Kidney glomerular epithelial cell (primary cell): ENCODE measurements at places on chromosomes 11 and 22.

- DNase-seq, result no peak
These were observed 1.8 kb downstream of the TTC38 start for GRCh38 chr22:46269564-46269963.

- no peak for DNase-seq
These were observed 163.1 kb upstream of the MPPED2 start for GRCh38 chr11:30749268-30749667.

DNA sequence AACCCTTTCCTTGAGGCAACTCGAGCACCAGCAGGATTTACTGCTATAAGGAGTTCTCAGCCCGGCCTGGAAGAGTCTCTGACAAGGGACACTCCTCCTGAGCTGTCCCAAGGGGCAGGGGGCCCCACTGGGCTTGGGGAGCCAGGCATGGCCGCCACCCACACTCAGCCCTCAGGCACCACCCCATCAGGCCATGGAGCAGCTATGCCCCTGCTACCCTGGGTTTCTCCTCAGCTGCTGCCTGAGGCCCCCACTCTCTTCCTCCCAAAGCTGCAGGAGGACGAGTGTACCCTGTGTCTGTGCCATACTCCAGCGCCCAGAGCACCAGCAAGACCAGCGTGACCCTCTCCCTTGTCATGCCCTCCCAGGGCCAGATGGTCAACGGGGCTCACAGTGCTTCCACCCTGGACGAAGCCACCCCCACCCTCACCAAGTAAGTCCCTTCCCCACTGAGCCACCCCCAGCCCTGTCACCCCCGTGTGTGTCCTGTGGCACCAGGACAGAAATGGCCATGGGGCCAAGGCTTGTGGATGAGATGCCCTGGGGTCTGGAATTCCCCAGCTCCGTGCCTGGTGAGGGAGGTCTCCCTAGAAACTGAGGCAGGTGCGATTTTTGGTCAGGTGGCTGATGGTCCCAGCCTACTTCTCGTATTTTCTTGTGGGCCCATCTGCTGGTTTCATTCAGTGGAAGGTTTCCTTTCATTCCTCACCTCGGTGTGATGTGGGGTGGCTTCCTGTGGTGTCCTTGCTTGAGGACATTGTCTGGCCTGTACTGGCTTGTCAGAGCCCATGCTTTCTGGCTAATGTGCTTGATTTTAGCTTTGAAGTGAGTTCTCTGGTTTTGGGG, 28.4 kb downstream of the TAB1 start:
- no peak for DNase-seq

DNA sequence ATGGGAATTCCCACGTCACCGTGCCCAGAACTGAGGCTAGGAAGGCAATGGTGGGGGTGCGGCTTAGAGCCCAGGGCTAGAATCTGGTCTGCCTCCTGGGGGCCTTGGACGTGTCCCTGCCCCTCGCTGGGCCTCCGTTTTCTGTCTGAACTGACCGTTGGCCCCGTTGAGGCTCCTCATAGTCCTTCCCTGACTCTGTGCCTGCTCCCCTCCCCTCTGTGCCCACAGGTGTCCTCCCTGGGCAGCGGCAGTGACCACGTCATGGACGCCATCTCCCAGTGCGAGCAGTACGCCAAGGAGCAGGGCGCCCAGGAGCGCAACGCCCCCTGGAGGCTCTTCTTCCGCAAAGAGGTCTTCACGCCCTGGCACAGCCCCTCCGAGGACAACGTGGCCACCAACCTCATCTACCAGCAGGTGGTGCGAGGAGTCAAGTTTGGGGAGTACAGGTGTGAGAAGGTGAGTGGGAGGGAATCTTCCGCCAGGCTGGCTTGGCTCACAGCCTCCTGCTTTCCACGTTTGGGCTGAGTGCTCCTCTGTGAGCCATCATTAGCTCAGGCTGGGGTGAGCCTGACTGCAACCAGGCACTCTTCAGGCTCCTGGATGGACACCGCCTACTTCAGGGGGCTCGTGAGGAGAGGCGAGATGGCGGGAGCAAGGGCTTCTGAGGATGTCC, 63.9 kb downstream of the MYO7A start:
- DNase-seq, result peak; percentile 73

- no peak for DNase-seq
These were observed 96.2 kb upstream of the TEAD1 start for GRCh38 chr11:12577725-12578644.

GRCh38 chr11:62575156-62575555, 1.5 kb upstream of the EEF1G start:
- no peak for DNase-seq

DNA sequence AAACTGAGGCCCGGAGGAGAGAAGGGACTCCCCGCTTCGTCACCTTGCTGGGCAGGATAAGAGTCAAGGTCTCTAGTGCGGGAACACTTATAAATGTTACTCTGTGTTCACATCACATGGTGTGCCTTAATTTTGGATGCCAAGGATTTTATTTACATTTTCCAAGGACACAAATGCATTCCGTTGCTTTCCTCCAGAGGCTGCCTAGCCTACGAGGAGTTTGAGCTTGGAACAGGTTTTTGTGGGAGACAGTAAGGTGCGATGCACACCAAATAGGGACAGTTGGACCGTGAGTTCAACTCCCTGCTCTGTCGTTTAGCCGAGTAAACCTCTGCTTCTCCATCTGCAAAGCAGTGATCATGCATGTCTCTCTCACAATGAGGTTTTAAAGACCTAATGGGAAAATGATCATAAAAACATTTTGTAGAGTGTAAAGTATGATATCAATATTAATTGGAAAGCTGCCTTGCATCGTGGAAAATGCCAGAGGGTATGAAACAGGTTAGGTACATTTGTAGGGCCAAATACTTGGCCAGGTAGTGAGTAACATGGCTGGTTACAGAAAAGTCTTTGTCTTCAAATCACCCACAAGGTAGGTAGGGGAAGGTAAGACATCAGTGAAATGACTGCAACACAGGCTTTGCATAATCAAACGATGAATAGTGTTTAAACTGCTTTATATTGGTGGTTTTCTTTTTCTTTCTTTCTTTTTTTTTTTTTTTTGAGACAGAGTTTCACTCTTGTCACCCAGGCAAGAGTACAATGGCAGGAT, 61.8 kb downstream of the ST3GAL4 start:
- no peak for DNase-seq

- DNase-seq, result no peak
These were observed 10.2 kb downstream of the CABIN1 start for GRCh38 chr22:24021304-24021703.

GRCh38 chr11:13009476-13009920, 382 bp downstream of the RASSF10 start:
- DNase-seq, result no peak

DNA sequence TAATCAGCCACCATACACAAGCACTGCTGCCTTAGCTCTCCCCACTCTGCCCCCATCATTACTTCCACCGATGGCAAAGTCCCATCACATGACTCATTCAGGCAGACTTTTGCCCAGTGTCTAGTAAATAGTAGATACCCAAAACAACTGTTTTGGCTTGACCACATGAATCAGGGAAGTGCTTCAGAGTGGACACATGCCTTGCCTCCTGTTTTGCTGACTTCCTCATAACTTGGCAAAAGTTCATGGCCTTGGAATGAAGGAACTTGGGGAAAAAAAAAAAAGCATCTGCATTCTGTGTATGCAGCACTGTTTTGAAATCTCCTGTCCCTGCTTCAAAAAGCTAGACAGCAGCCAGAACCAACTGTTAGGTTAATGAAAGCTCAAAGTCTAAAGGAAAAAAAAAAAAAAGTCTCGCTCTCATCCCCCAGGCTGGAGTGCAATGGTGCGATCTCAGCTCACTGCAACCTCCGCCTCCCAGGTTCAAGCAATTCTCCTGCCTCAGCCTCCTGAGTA, 335.3 kb downstream of the FAM181B start:
- no peak for DNase-seq

- DNase-seq, result no peak
These were observed 94.3 kb downstream of the GAB2 start for GRCh38 chr11:78323363-78323762.

- no peak for DNase-seq
These were observed 14.6 kb downstream of the ACAT1 start for GRCh38 chr11:108135845-108136544.

- DNase-seq, result no peak
These were observed 4.5 kb downstream of the IRF7 start for GRCh38 chr11:611001-611996.

DNA sequence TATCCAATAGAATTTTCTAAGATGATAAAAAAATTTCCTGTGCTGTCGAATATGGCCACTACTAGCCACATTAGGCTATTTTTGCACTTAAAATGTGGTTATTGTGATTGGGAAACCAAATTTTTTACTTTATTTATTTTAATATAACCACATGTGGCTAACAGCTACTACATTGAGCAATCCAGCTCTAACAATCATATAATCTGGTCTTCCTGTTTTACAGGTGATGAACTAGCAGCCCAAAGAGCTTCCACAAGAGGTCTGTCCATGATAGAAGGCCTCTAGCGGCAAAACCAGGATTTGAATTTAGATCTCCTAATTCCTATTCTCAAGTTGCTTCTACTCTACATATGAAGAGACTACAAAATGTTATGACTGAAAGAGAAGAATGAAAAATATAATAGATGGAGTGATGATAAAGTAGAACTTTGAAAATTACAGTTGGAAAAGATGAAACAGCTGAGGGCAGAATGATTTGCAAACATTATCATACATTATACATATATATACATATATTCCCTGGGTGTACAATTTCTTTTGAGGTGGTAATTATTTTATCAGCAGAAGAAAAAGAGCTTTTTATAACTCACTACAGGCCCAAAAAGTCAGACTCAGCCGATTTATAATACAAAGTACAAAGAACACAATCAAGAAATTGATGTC, 363.5 kb upstream of the PITPNB start:
- no peak for DNase-seq

DNA sequence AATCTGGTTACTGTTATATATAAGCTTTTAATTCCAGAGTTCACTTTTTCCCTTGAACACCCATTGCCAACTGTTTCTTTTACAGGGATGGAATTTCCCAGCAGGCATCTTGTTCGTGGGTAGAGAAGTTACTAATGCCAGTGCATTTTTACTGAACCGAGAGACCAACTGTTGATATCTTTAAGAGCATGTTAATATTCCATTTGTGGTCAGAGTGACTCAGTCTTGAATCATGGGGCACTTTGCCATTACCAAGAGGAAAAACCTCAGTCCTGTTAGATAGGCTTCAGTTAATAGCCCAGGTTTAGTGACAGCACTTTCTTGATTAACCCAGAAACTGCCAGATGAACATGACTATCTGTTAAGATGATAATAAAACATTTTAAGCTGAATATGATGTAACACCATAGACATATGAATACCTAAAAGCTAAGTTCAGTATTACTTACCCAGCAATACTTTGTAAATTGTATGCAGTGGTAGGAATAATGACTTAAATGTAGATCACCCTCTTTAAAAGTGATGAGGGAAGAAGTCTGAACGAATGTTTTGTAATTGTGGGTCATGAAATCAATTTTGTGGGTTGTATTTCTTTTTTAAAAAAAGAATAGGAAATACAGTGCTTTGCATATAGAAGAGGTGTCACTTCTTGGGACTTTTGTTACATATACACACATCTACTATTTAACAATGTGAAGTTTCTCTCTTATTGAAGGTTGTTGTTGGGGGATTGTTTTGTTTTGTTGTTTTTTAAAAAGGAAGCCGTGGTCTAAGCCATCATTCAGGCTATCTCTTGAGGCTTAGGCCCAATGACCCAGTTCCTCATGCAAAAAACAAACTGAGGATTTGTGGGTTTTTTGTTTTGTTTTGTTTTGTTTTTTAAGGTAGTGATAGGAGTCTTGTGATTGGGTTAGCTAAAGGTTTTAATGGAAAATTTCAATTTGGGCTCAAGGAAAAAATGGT, 79.2 kb upstream of the GRIK4 start:
- DNase-seq, result peak; percentile 99

GRCh38 chr11:66264914-66265313, 3.5 kb upstream of the RAB1B start:
- no peak for DNase-seq

DNA sequence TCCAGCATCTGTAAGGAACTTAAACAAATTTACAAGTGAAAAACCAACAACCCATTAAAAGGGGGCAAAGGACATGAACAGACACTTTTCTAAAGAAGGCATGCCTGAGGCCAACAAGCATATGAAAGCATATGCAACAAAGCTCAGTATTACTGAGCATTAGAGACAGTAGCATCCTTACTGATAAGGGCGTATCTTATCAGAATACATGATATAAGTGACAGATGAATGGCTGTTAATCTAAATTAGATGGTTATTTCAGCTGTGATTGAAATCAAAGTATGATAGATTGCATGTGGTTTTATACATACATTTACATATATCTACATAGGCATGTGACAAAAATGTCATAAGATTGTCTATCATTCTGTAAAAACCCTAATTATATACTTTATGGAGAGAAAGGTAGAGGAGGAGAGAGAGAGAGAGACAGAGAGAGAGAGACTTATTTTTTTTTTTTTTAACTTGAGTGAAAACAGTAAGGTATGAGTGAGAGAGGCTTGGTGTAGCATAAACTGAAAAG, 1240.7 kb downstream of the FAM181B start:
- DNase-seq, result no peak

- no peak for DNase-seq
These were observed 764.7 kb downstream of the BRD1 start for GRCh38 chr22:49062802-49063544.

DNA sequence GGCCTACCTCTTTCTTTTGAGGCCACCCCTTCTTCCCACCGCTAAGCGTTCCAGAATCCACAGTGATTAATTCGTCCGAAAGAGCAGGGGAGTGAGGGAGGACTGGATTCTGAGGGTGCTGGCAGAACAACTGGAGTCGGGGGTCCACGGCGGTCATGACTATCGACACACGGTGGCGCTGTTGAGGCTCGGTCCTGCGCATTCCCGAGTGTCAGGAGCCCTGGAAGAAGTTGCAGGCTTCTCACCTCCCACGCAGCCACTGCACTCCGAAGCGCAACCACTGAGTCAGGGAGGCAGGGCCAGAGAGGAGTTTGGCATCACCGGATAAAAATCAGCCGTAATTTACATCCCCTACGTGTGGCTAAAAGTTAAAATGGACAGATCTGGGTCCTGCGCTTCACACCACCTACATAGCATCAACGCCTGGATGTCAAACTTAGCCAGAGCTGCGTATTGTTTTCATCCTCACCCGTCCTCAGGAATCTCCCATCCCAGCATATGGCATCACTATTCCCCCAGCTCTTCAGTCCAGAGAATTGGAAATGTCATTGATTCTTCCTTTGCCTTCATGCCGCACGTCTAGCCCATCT, 10.7 kb upstream of the CTSF start:
- peak; percentile 67 for DNase-seq

DNA sequence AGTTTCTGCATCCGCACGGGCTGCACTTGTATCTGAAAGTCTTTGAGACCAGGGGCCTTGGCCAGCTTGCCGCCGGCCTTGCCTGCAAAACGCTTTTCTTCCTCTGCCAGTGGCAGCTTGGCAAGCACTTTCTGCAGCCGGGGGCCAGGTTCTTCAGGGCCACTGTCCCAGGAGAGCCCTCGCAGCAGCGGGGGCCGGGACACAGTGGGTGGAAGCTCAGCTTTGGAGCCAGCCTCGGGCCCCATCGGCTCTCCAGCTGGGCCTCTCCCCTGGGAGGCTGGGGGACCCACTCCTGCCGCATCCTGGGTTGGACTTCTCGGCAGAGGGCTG, 57.5 kb upstream of the LYVE1 start:
- no peak for DNase-seq
